ENCODE measurements at places on chromosomes 6 and 20.
A peak's percentile ranks its signal among the peaks of the same experiment; 100 is the strongest.

- DNase-seq, result no peak
These were observed 106.7 kb downstream of the BTBD9 start for GRCh38 chr6:38533064-38533463.

DNA sequence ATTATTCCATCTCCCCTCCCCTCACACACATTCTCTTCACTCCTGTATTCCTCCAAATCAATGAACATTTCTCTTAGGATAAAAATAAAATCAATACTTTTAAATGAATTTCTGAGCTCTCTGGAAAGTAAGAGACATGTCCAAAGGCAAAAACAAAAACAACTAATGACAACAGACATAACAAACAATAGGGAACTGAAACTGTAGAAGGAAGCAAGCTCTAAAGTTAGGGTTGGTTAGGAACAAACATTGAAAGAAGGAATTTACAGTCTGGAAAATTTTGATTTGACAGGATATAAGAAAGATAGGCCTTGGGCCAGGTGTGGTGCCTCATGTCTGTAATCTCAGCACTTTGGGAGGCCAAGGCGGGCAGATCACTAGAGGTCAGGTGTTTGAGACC lies 17.5 kb upstream of the MYCT1 start:
- no peak for DNase-seq

DNA sequence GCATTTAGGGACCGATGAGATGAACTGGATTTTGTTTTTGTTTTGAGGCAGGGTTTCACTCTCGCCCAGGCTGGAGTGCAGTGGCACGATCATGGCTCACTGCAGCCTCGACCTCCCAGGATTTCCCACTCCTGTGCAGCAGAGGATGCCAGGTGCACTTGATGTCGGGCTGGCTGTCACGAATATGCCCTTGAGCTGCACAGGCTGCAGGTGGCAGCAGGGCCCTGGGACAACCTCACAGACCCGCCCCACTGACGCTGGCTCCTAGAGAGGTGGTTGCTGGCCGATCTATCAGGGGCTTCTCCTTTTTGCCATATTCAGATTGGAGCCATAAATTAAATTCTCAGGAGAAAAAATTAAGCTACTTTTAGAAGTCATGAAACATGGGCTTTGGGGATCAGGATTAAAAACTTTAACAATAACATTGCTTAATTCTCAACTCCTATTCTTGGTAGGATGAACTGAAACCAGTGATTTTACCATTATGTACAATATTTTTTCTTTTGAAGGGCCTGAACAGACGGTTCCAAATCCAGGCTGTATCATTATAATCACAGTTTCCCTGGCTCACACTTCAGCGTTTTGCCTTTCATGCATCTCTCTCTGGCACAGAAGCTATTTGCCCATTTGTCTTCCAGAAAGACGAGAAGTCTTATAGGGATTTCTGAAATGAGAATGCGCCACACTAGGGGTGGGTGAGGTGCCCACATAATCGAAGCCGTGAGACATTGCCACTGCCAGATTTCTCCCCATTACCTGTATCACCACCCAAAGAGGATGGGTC lies 32.4 kb downstream of the NQO2 start:
- no peak for DNase-seq

- DNase-seq, result no peak
These were observed 45.1 kb upstream of the PNRC1 start for GRCh38 chr6:89035252-89036101.

- no peak for DNase-seq
These were observed 95.1 kb upstream of the MPC1 start for GRCh38 chr6:166477647-166478365.

DNA sequence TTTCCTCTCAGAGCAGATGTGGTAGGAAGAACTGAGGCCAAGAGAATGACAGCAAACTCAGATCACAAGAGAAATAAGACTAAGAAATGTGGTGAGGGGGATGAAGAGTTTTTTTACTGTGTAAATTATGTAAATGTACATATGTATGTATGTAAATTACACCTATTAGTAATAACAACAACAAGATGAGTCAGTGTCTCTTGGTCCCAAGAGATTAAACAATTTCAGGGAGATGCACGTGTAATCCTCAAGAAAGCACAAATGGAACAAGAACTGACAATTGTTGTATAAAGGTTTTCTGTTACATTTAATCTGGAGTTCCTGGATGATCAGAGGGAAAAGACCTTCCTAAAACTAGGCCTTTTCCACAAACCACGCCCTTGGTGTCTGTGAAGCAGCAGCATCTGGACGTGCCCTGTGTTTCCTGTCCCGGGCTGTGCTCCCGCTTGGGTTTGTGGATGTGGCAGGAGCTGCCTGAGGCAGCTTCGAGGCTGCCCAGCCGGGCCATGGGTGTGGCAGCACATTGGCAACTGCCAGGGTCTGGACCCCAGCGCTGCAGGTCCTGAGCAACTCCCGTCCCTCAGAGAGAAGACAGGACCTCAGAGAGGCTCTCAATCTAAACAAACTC lies 994 bp downstream of the CLDN20 start:
- no peak for DNase-seq

DNA sequence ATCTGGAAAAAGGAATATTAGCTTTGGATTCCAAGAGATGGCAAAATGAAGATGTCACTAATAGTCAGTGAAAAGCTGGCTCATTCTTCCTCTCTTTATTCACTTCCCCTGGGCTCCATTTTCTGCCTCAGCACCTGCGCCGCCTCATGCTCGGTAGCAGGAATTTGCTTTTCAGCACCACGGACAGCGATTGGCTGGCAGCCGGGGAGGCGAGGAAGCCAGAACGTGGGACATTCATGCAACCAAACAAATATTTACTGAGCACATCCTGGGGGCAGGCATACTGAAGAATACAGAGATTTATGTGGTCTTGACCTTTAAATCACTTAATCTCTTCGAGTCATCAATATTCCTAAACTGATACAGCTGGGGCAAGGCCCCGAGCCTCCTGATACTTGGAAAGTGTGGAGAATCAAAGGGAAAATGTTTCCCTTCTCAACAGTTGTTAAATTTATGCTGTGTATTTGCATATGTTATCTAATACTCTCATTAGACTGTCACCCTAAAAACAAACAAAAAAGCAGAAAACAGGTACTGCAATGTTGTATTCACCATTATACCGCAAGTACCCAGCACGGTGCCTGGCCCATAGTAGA lies 12.1 kb upstream of the PDYN start:
- peak; percentile 72 for DNase-seq

- DNase-seq, result no peak
These were observed 37.4 kb downstream of the WRNIP1 start for GRCh38 chr6:2802521-2803060.

DNA sequence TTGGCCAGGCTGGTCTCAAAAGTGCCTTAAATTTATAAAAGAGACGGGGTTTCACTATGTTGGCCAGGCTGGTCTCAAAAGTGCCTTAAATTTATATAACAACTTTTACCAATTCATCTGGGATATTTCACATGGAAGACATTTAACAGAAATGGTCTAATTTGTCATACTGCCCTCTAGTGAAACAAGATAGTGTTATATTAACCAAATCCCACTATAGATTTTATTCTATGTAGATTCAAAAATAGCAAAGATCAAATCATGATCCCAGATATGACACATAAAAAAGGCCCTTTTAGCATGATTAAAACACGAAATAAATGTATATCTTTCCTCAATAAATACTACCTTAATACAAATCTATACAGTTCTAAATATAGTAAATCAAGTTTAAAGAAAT lies 102.8 kb upstream of the TFAP2D start:
- DNase-seq, result no peak

- DNase-seq, result no peak
These were observed 1.2 kb downstream of the SYNCRIP start for GRCh38 chr6:85641522-85641896.

GRCh38 chr6:67683960-67684359 lies 951.1 kb upstream of the ADGRB3 start:
- DNase-seq, result no peak

DNA sequence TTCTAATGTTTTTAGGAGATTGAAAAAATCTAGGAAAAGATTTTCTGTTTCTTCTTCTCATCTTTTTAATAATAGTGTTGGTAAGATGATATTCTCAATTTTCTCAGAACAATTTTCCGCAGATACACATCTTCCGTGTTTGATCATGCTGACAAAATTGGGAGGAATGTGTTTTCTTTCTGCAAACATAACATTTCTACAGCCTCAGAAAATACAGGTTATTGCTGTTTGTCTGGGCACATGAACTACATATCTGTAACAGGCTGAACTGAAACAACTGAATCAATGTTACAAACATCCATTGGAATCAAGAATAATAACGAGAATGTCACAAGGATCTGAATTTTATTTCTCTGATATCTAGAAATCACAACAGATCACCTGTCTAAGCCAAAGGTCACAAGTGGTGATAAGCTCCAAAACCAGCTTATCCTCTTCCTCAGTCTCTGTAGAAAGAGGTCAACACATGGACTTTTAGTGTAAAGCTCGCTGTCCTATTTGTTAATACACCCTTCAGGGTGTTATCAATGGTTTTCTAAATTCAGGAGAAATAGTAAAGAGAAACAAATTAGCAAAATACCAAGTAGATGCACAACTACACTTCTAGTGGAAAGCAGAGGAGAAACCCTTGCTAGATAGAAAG lies 197.3 kb upstream of the MARCKS start:
- DNase-seq, result no peak

- no peak for DNase-seq
These were observed 220.0 kb upstream of the THBS2 start for GRCh38 chr6:169473663-169474062.

DNA sequence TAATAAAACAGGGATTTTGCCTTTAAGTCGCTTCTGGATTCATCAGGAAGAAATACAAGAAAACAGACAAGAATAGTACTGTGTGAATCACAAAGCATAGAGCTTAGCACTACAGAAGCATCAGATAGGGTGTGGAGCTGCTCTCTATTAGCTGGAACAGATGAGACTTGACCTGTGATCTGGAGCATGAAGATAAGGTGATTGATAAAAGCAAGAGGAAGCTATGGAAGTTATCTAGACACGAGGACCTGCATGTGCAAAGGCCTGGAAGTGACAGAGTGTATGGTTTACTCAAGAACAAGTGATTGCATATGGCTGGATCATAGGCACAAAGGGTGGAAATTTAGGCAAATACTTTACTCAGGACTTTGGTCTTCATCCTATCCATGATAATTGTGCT lies 112.9 kb upstream of the MLIP start:
- no peak for DNase-seq

DNA sequence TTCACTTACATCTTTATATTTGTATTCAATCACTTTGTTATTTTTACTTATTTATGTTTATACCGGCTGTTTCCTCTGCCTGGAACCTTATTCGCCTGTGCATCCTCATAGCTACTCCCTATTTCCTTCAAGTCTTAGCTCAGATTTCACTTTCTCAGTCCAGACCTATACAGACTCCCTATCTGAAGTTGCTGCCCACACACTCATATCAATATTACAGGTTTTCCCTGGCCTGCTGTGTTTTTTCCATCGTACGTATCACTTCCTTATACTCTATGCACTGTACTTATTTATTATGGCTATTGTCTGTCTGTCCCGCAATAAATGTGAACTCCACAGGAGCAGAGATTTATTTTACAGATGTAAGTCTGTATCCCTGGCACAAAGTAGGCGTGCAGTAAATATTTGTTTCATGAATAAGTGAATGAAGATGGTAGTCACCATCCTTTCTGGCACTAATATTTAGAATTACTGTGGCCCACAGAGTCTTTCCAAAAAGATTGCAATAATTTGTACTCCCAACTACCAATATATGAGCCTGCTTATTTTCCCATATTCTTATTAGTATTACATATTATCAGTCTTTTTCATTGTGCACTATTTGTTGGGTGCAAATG lies 64.9 kb downstream of the TNFAIP3 start:
- DNase-seq, result no peak

DNA sequence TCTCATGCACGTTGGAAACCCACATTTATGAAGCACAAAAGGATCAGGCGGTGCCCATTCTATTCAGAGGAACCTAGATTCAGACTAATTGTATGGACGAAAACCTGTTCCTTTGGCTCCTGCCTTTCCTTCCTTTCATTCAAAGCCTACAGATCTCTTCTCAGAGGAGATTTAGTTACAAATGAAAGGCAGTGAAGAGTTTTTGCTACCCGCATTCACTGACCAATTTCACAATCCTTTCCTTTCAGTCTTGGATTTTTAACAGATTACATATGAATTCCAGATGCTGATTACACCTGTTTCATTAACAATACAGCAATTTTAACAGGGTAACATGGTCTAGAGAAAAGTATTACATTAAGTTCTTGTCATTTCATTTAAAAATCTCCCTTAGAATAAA lies 32.0 kb downstream of the TMEM242 start:
- no peak for DNase-seq

DNA sequence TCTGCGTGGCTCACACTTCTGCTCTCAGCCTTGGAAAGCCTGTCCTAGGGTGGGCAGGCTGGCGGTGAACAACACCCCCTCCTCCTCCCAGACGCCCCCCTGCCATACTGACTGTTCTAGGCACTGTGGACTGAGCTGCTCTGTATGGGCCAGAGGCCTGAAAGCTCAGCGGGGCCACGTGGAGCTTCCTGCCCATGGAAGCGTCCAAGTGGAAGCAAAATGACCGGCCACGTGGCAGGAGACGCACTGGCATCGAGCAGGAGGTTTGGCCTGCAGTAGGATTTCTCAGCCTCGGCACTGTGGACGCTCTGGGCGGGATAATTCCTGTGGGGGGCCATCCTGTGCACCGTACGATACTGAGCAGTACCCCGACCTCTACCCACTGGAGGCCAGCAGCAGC lies 88.7 kb downstream of the GRM4 start:
- no peak for DNase-seq

- DNase-seq, result no peak
These were observed 13.1 kb upstream of the NT5DC1 start for GRCh38 chr6:116087437-116088027.

- DNase-seq, result no peak
These were observed 154.6 kb upstream of the AHI1 start for GRCh38 chr6:135651964-135652755.

GRCh38 chr6:148508401-148509041 lies 165.9 kb downstream of the SASH1 start:
- no peak for DNase-seq

GRCh38 chr6:10513544-10513943 lies 7.6 kb upstream of the GCNT2 start:
- DNase-seq, result no peak

Data from stimulated activated CD4-positive, alpha-beta T cell treated with anti-CD3 and anti-CD28 coated beads, Interleukin-15, amount 100 ng/mL, for 24 hours (primary cell).